ENCODE measurements at places on chromosomes 4 and X.

DNA sequence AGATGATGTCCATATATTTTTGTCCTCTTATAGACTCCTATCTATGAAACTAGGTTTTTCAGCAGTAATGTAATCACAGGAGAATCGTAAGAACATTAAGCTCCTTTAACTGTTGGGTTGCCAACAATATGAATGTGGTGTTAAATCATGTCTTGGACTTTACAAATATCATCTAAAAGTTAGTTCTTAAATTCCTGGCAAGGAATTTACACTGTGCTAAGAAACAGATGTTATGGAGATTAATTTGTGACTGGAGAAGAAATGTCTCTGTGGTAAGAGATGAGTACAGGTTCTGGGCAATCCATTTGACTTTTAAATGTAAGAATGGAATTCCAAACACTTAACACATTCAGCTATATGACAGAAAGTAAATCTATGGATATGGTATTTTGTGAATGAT, 34.6 kb downstream of the CNKSR2 start:
- DNase-seq: no peak

DNA sequence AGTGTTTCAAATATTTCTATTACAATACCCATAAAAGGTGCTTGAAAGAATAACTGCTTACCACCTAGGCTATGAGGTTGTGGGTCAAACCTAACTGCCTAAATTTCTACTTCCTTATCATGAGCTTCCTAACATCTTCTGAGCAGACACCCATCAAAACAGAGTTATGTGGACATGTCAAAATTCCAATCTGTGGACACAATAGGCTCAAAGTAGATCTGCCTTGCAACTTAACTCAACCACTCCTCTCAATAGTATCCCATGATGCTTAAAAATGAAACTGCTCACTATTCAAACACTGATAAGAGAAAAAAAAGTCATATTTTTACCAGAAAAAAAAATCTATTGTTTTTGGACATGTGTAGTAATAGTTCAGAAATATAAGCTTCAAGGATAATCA, 462.7 kb downstream of the INPP4B start:
- DNase-seq: no peak

DNA sequence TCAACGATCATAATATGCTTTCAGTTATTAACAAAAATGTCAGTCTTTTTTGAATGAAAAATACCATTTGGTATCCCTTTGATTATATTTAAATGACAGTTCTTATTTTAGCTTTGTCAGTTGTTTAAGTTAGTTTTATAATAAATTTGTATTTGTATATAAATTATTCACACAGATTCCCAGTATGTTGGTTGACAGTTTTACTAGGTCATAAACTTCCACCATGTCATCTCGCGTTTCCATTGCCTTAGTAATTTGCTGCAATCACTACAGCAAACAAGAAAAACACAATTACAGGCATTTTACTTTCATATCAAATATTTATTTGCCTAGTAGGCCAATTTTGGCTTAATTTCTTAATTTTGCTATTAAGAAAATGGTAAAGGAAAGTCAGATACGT, 109.6 kb upstream of the ANK2 start:
- no peak for DNase-seq

DNA sequence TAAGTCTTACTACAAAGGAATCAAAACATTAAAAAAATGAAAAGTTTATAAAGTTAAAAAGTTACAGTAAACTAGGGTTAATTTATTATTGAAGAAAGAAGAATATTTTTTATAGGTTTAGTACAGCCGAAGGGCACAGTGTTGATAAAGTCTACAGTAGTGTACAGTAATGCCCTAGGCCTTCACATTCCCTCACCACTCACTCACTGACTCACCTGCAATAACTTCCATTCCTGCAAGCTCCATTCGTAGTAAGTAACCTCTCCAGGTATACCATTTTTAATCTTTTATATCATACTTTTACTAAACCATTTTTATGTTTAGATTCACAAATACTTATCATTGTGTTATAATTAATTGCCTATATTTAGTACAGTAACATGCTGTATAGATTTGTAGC, 307.5 kb upstream of the FAM241A start:
- DNase-seq: no peak

- DNase-seq: no peak
Measured at GRCh38 chr4:75555294-75556164, at the start of gene ODAPH. ODAPH (plus strand) TSS chr4:75556066; CDS start chr4:75556083, 17 bp downstream.

DNA sequence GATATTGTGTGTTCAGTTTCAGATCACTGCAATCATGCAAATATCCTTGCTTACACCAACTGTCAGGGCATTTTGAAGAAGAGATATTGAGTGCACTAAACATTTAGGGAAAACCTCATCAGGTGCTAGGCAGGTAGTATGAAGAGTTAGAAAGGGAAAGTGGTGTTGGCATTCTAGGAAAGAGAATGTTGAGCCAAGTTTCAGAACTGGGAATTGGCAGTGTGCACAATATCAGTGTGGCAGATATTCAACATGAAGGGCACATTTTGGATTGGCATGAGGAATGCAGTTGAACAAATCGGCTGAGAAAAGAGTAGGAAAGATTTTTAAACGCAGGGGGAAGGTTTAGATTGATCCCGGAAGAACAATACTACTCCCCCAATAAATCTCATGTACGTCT, 43.4 kb upstream of the SMAD1 start:
- no peak for DNase-seq

GRCh38 chr4:79833857-79834256, 239.2 kb downstream of the ANTXR2 start:
- no peak for DNase-seq

- no peak for DNase-seq
Measured at GRCh38 chrX:136761421-136761820, 19.3 kb downstream of the ARHGEF6 start.

GRCh38 chr4:33054656-33055196, 2334.6 kb downstream of the PCDH7 start:
- DNase-seq: no peak

DNA sequence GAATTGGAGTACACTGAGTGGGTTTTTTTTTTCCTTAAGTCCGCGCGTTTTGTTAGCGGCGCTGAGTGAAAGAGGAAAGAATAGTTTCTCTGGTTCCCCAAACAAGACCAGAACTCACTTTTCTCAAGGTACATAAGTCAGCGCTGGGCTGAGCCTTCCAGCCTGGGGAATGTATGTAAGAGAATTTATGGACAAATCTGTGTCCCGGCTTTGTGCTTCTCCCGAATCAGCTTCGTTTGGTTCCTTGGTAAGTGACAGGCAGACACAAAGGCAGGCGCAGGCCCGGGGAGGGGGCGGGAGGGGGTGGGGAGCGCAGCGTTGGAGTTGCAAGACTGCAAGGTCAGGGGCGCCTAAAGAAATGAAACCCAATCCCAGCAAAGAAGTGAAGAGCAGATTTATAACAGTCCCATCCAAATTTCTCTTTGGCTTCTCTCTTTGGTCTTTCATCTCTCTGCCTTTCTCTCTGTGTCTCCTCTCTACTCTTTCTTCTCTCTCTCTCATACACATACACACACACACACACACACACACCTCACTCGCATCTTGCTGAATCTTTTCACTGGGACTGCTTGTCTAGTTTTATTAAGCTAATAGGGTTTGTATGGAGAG, 981 bp downstream of the TET2 start:
- DNase-seq: no peak

- no peak for DNase-seq
Measured at GRCh38 chr4:16642897-16643296, 255.5 kb downstream of the LDB2 start.

GRCh38 chr4:81207828-81208227, 7.2 kb downstream of the PRKG2 start:
- DNase-seq: no peak

DNA sequence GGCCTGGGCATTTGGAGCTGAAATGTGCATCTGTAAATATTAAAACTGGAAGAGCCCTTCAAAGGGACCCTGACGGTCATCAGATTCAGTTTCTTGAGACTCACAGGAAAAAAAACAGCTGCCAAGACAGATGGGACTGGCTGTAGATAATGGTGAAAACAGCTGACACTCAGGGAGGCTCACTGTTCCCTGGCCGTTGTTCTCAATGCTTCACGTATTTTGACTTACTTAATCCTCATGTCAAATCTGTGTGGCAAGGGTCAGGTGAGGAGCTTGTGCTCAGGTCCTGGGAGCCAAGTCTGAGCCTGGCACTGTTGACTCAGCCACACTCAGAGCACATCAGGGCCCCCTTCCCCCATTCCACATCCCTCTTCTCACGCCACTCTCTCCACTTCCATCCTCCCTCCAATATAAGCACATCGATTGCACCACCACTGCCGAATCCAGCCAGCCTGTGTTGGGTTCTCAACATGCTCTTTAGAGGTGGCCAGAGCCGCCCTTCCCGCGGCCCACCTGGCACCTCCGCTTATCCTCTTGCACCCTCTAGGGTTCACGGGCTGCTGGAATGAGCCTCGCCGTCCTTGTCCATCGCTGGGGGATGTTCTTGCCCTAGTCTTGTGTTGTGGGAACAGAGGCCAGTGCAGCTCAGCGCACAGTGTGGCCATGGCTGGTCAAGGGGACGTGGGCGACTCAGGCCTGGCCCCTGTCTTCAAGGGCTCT, 40.1 kb downstream of the EVC start:
- no peak for DNase-seq

DNA sequence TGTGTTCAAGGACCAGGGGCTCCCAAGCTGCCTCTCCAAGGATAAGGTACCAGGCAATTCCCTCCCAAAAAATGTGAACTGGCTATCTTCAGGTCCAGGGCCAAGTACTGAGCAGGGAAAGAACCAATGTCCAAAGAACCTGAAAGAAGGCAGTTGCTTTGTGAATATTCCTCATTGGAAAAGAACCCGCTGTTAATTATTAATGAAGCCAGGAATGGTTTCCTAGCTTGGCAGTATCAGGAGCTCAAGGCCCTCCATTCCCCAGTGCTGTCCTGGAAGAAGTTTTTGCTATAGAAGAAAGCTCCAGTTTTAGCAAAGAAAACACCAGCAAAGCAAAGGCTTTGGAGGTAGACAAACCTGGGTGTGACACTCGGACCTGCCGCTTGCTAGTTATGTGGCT, 130.0 kb upstream of the MBNL3 start:
- DNase-seq: no peak

DNA sequence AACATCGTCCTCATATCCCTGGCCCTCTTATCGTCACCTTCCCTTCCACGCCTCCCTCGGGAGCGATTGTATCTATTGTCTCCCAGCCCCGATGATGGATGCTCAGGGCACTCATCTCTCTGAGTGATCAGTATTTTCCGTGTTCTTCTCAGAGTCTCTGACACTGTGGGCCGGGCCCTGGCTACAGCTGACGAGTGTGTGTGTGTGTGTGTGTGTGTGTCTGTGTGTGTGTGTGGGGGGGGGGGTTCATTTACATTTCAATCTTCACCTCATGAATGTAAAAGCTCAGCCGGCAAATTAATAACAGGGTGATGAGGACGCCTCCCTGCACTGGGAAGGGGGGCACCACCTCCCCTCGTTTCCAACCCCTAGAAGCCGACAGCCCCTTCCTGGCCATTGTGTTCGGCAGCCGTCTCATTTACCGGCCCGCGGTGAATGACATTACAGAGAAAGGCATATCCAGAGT, 159.5 kb downstream of the SHOX start:
- no peak for DNase-seq

- DNase-seq: no peak
Measured at GRCh38 chr4:44194365-44194764, 254.2 kb downstream of the KCTD8 start.

DNA sequence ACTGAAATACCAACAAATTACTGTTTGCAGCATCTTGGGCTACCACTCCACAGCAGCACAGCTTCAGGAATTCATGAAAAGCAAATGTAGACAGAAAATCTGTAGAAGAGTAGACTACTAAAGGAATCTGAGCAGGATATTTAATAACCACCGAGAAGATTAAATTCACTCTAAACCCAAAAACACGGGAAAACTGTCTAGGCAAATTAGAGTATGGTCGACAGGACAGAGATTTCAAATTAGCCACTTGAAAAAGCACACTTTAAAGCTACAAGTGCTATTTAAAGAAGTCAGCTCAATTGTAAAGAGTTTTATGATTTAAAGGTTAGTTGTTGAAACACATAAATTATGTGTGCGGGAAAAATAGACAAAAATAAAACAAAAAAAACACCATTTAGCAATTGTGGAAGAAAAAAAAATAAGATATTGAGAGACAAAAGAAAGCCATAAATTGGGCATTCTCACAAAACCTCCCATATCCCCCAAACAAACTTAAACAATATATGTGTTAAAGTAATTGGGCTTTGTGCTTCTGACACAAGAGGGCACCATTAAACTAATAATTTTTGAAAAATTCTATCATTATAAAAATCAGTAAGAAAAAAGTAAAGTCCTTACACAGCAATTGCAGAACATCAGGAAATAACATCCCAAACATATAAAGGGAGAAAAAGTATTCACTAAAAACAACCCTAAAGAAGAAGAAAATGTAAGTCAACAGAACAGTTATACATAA, 880.8 kb downstream of the TECRL start:
- DNase-seq: no peak

GRCh38 chr4:21387683-21388082, 560.9 kb downstream of the KCNIP4 start:
- DNase-seq: no peak

- no peak for DNase-seq
Measured at GRCh38 chrX:83101961-83102360, 406.1 kb upstream of the POU3F4 start.

GRCh38 chrX:56763556-56764152, 34.6 kb downstream of the NBDY start:
- no peak for DNase-seq

- DNase-seq: no peak
Measured at GRCh38 chr4:76589872-76590797, 155.1 kb downstream of the SHROOM3 start.

DNA sequence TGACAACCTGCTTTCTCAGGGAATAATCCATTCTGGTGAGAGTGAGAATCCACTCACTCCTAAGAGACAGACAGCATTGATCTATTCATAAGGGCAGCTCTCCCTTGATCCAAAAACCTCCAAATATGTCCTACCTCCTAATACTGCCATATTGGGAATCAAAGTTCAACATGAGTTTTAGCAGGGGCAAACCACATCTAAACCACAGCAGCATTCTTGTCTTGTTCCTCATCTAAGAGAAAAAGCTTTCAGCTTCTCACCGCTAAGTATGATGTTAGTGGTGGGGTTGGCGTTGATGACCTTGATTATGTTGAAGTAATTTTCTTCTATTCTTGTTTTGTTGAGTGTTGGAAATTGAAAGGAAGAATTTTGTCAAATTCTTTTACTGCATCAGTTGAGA, 69.6 kb downstream of the SERTM2 start:
- DNase-seq: no peak

DNA sequence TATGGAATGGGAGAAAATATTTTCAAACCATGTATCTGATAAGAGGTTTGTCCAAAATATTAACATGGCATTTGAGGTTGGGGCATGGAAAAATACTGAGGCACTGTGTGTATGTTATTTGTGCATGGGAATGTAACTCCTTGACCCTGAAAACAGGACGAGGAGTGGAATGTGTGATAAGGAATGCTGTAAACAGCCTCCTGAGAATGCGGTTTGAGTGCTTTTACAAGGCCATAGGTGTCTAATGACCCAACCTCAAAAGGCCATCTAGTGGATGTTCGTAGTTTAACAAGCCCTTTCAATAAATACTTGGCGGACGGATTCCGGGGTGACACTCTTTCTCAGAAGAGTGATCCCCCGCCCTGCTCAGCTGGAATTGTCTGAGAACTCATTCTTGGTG, 162.9 kb upstream of the USP9X start:
- no peak for DNase-seq

Measured in stimulated activated CD4-positive, alpha-beta T cell treated with anti-CD3 and anti-CD28 coated beads, TNF-alpha, amount 100 ng/mL, for 1 hour (primary cell).